Activated CD8-positive, alpha-beta T cell treated with anti-CD3 and anti-CD28 coated beads for 36 hours (primary cell): ENCODE measurements at places on chromosomes 16 and 17. TPM values are rescaled to one million over a fixed set of nuclear protein-coding genes. Genes with fewer than 3 reads are reported as not detected.

- no peak overlapping the region for H3K27ac ChIP-seq
- peaks cover 10% of the 10 kb centered on the region for H3K4me1 ChIP-seq
- H3K36me3 ChIP-seq, result no peaks in the 10 kb centered on the region
- no peak overlapping the region for H3K4me3 ChIP-seq
- DNase-seq, result peak; percentile 66
- peaks cover 1% of the 10 kb centered on the region for H3K27me3 ChIP-seq
These were observed 5.1 kb upstream of the SOX8 start for GRCh38 chr16:976389-976931.

DNA sequence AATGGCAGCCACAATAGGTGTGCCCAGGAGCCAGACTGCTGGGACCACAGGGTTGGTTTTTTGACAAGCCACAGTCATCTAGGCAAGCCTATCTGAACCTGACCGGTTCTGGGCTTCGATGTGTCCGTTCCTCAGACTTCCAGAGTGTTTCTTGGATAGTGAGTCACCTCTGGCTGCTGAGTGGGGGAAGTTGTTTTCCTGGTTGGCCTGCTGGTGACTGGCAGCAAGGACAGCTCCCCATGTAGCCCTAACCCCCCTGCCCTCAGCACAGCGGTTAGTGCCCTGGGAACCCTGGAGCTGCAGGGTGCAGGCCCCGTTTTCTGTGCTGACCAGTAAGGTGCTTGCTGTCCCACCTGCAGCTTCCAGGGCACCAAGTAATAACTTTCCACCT, 65.5 kb downstream of the PLD6 start:
- DNase-seq, result no peak
- no peak overlapping the region for H3K4me3 ChIP-seq
- peak overlapping the region; percentile 11 for H3K27ac ChIP-seq
- H3K27me3 ChIP-seq, result no peaks in the 10 kb centered on the region
- peaks cover 8% of the 10 kb centered on the region for H3K36me3 ChIP-seq
- peaks cover 10% of the 10 kb centered on the region for H3K4me1 ChIP-seq

GRCh38 chr17:39591958-39592954, 15.5 kb downstream of the NEUROD2 start:
- peaks cover 44% of the 10 kb centered on the region for H3K27me3 ChIP-seq
- peaks cover 10% of the 10 kb centered on the region for H3K4me1 ChIP-seq
- no peaks in the 10 kb centered on the region for H3K36me3 ChIP-seq
- peak; percentile 52 for DNase-seq
- H3K4me3 ChIP-seq, result no peak overlapping the region
- no peak overlapping the region for H3K27ac ChIP-seq

DNA sequence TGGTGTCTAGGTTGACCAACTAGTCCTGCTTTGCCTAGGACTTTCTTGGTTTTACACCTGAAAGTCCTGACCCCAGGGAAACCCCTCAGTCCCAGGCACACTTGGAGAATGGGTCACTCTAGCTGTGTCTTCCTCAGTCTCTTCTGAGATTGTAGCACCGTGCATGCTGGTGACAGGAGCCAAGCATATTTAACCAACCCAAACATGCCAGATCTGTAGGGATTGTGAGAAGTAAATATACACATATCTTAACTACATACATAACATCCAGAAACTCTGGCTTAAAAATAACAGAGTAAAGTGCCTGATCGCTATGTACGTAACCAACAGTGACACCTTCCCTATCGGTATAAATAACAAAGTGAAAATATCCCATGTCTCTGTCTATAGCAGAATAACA, 158.1 kb downstream of the HAPSTR1 start:
- no peak overlapping the region for H3K27ac ChIP-seq
- no peak overlapping the region for H3K4me3 ChIP-seq
- H3K36me3 ChIP-seq, result no peaks in the 10 kb centered on the region

- H3K27ac ChIP-seq, result no peak overlapping the region
- H3K36me3 ChIP-seq, result no peaks in the 10 kb centered on the region
- DNase-seq, result no peak
- no peaks in the 10 kb centered on the region for H3K4me1 ChIP-seq
These were observed 7.1 kb downstream of the HSD17B2 start for GRCh38 chr16:82042144-82042543.

DNA sequence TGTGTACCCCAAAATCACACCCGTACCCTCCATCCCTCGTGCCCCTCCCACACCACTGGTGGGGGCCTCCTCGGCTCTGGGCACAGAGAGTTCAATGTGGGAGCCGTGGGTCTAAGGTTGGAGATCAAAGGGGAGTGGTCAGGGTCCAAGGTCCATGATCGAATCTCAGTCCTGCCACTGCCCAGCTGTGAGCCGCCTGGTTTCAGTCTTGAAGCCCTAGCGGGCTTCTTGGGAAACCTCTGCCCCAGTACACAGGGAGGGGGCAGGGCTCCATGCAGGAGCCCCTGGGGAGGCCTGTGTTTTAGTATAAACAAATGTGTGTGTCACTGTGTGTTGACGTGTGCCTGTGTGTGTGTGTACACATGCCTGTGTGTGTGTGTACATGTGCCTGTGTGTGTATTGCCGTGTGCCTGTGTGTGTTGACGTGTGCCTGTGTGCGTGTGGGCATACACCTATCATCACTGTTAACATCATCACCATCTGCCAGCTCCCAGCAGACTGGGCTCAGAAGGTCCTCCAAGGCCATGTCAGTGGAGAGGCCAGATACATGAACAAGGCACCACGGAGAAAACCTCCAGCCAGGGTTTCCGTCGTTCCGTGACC, 26.5 kb upstream of the ZNF469 start:
- no peak overlapping the region for H3K4me3 ChIP-seq
- H3K4me1 ChIP-seq, result no peaks in the 10 kb centered on the region
- H3K36me3 ChIP-seq, result no peaks in the 10 kb centered on the region

GRCh38 chr17:46147296-46147695, 45.9 kb downstream of the KANSL1 start:
- H3K4me1 ChIP-seq, result peaks cover 81% of the 10 kb centered on the region
- no peaks in the 10 kb centered on the region for H3K27me3 ChIP-seq
- peak; percentile 69 for DNase-seq
- H3K27ac ChIP-seq, result peak overlapping the region; percentile 77

- H3K27me3 ChIP-seq, result peaks cover 25% of the 10 kb centered on the region
- peaks cover 23% of the 10 kb centered on the region for H3K4me1 ChIP-seq
- DNase-seq, result no peak
- peaks cover 4% of the 10 kb centered on the region for H3K36me3 ChIP-seq
- no peak overlapping the region for H3K27ac ChIP-seq
These were observed 3.1 kb downstream of the NPW start for GRCh38 chr16:2022723-2023091.

GRCh38 chr17:28521311-28522085, 15.3 kb downstream of the FOXN1 start:
- no peaks in the 10 kb centered on the region for H3K36me3 ChIP-seq
- DNase-seq, result no peak
- H3K27me3 ChIP-seq, result no peaks in the 10 kb centered on the region
- no peaks in the 10 kb centered on the region for H3K4me1 ChIP-seq
- H3K27ac ChIP-seq, result no peak overlapping the region

GRCh38 chr16:87117936-87118335, 199.3 kb downstream of the C16orf95 start:
- peaks cover 14% of the 10 kb centered on the region for H3K27me3 ChIP-seq
- no peak for DNase-seq
- no peak overlapping the region for H3K27ac ChIP-seq
- no peak overlapping the region for H3K4me3 ChIP-seq
- H3K4me1 ChIP-seq, result no peaks in the 10 kb centered on the region

GRCh38 chr17:42457107-42457792, 1.4 kb upstream of the ATP6V0A1 start:
- peaks cover 44% of the 10 kb centered on the region for H3K4me1 ChIP-seq
- no peaks in the 10 kb centered on the region for H3K36me3 ChIP-seq
- H3K27me3 ChIP-seq, result peaks cover 3% of the 10 kb centered on the region
- DNase-seq, result no peak
- peak overlapping the region; percentile 49 for H3K4me3 ChIP-seq

GRCh38 chr17:54426296-54426886, 474.3 kb upstream of the TOM1L1 start:
- no peaks in the 10 kb centered on the region for H3K27me3 ChIP-seq
- no peaks in the 10 kb centered on the region for H3K36me3 ChIP-seq
- DNase-seq, result peak; percentile 7
- no peaks in the 10 kb centered on the region for H3K4me1 ChIP-seq
- no peak overlapping the region for H3K4me3 ChIP-seq

DNA sequence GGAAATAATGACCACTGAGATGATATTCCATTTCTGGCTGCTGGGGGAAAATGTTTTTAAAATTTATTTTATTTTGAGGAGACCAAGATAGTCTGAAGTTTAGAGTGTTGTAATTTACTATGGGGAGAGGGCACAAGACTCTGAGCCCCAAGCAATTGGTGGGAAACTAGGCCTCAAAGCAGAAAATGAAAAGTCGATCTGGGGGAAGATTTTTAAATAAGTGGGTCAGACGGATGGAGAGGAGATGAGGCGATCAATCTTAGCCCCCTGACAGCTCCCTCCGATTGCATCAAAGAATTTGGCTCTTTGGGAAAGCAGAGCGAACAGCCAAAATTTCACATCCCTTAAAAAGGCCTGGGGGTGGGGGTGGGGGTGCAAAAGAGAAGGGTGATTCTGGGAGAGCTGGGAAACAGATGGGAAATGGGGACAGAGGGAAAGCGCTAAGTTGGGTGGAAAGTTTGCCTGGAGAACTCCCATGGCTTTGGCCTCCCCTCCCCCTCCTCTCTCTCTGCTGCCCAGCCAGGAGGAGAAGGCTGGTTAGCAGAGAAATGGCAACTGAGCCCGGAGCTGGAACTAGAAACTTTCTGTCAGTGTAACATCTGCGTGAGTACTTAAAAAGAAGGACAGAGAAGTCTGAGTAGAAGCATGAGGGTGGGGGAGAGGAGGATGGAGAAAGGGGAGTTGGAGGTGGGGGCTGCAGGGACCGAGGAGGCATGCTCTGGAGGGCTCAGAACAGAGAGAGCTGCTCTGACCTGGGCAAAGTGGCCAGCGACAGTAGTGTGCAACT, 1.4 kb upstream of the HOXB2 start:
- peak overlapping the region; percentile 62 for H3K27ac ChIP-seq
- H3K4me3 ChIP-seq, result peak overlapping the region; percentile 43
- DNase-seq, result no peak
- peaks cover 29% of the 10 kb centered on the region for H3K4me1 ChIP-seq

DNA sequence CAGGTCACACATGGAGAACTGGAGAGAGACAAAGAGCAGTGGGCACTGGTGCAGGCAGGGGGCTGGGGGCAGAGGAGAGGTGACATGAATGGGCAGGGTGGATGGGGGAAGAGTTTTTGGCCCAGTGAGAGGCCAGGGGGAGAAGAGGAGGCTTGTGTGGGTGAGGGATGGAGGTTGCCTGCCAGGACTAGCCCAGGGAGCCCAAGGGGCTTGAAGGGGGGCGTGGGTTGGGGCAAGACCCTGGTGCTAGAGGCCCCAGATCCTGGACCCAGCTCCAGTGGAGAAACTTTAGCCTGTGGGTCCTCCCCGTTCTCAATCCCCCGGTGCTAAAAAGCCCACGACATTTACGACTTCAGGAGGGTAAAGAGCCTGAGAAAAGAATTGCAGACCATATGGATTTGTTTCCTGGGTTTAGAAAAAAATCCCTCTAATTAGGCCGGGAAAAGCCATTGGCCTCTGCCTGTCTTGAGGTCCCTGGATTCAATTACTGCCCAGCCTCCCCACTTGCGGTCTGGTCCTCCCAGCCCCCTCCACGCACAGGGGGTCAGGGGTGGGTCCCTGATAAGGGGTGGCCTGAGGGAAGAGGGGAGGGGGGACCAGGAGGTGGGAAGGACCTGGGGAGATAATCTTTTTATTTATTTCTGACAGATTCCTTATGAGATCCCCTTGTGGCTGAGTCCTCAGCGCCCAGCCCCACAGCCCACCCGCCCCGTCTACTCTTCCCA, 33.0 kb downstream of the NGFR start:
- peaks cover 8% of the 10 kb centered on the region for H3K27me3 ChIP-seq
- no peaks in the 10 kb centered on the region for H3K36me3 ChIP-seq
- no peak for DNase-seq
- no peak overlapping the region for H3K4me3 ChIP-seq

- H3K4me3 ChIP-seq, result no peak overlapping the region
- peaks cover 2% of the 10 kb centered on the region for H3K27me3 ChIP-seq
- no peaks in the 10 kb centered on the region for H3K4me1 ChIP-seq
- DNase-seq, result no peak
- no peak overlapping the region for H3K27ac ChIP-seq
These were observed 605.8 kb upstream of the CDH11 start for GRCh38 chr16:65727534-65728137.

- H3K27me3 ChIP-seq, result no peaks in the 10 kb centered on the region
- no peaks in the 10 kb centered on the region for H3K36me3 ChIP-seq
- DNase-seq, result no peak
- H3K4me3 ChIP-seq, result no peak overlapping the region
- peaks cover 27% of the 10 kb centered on the region for H3K4me1 ChIP-seq
- H3K27ac ChIP-seq, result no peak overlapping the region
These were observed 24.7 kb downstream of the SOCS3 start for GRCh38 chr17:78335209-78335608.

- peak; percentile 84 for DNase-seq
- H3K4me1 ChIP-seq, result peaks cover 87% of the 10 kb centered on the region
- H3K4me3 ChIP-seq, result no peak overlapping the region
These were observed 77.3 kb downstream of the MPRIP start for GRCh38 chr17:17119533-17119932.

GRCh38 chr16:83102336-83102735, 475.6 kb downstream of the CDH13 start:
- H3K27ac ChIP-seq, result no peak overlapping the region
- H3K4me1 ChIP-seq, result peaks cover 1% of the 10 kb centered on the region
- DNase-seq, result no peak

DNA sequence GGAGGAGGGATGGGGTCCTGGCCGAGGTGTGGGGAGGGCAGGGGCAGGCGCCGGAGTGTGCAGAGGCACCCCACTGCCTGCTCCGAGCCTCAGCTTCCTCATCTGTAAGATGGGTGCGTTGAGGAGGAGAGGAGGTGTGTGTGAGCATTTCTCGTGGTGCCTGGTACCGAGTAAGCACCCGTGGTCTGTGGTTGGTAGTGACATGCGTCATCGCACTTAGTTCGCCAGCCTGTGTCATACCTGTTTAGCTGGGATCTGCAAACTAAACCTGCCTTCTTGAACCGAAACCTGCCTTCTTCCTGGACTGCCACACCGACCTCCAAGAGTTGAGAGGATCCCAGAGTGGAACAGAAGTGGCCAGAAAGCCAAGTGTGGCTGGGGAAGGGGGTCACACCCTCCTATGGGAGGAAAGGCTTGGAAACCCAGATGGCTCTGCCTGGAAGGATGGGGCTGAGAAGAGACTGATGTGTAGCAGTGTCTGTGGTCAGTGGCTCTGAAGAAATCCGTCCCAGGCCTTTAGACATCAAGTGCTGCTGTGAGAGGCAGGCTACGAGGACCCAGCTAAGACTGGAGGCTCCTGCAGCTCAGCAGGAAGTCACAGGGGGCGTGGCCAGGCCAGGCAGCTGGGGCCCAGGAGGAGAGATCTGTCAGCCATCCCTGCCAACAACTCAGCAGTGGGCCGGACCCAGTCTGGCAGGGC, 162.6 kb upstream of the PLCG2 start:
- H3K4me3 ChIP-seq, result peak overlapping the region; percentile 42
- peak; percentile 91 for DNase-seq
- H3K27me3 ChIP-seq, result no peaks in the 10 kb centered on the region
- peaks cover 6% of the 10 kb centered on the region for H3K36me3 ChIP-seq
- H3K4me1 ChIP-seq, result peaks cover 13% of the 10 kb centered on the region

GRCh38 chr16:10390330-10390729, 4.5 kb downstream of the ATF7IP2 start:
- no peaks in the 10 kb centered on the region for H3K27me3 ChIP-seq
- H3K36me3 ChIP-seq, result peaks cover 68% of the 10 kb centered on the region
- no peak for DNase-seq
- no peak overlapping the region for H3K4me3 ChIP-seq
- peaks cover 56% of the 10 kb centered on the region for H3K4me1 ChIP-seq

The ACSM2B gene
- total RNA-seq, result not detected

The ABCA3 gene
- total RNA-seq, result 2.9 TPM

The MT1M gene
- total RNA-seq, result not detected

The KRTAP9-4 gene
- total RNA-seq, result not detected
